ENCODE measurements at places on chromosomes 12 and 14.

GRCh38 chr12:114885501-114885900 lies 201.5 kb upstream of the TBX3 start:
- no peak for DNase-seq

GRCh38 chr14:95727056-95727700 lies 13.3 kb upstream of the TCL1A start:
- DNase-seq, result no peak

GRCh38 chr12:5428332-5429221 lies 3.3 kb upstream of the NTF3 start:
- peak; percentile 74 for DNase-seq

- DNase-seq, result no peak
Observed at GRCh38 chr14:63283884-63284248, 34.9 kb downstream of the GPHB5 start.

GRCh38 chr14:59177262-59177661 lies 11.2 kb upstream of the DAAM1 start:
- peak; percentile 95 for DNase-seq

DNA sequence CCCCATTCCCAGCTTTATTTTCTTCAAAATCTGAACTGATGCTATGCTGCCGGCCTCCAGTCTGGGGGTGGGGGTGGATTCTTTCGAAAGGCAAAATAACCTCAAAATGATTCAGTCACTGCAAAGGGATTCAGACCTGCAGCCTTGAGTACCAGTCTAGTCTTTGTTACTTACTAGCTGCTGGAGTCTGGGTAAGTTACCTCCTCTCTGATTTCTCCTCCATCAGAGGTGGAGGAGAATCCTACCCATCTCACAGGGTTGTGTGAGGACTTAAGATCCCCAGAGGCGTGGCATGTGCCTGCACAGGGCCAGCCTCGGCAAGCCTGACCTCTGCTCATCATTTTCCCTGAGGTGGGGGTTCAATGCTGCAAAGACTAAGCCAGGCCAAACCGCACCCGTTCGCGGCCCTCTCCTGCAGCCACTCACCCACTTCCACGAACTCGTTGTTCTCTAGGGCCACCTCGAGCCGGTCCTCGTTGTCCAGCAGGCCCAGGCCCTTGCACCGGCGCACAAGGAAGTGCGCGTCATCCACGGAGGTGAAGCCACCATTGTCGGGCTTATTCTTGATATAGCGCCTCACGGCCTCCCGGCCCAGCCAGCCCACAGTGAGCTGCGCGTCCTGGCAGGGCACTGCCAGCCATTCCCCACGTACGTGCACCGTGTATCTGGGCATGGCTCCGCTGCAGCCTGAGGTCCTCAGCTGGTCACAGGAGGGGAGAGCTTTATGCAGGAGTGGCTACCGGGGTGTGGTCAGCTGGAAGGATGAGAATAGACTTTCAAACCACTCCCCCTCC lies 709 bp downstream of the HAL start:
- no peak for DNase-seq

- no peak for DNase-seq
Observed at GRCh38 chr12:46304070-46304469, 35.2 kb upstream of the SLC38A1 start.

- no peak for DNase-seq
Observed at GRCh38 chr12:74900232-74900631, 309.4 kb downstream of the KCNC2 start.

GRCh38 chr14:42633504-42634095 lies 1026.9 kb downstream of the LRFN5 start:
- DNase-seq, result no peak

DNA sequence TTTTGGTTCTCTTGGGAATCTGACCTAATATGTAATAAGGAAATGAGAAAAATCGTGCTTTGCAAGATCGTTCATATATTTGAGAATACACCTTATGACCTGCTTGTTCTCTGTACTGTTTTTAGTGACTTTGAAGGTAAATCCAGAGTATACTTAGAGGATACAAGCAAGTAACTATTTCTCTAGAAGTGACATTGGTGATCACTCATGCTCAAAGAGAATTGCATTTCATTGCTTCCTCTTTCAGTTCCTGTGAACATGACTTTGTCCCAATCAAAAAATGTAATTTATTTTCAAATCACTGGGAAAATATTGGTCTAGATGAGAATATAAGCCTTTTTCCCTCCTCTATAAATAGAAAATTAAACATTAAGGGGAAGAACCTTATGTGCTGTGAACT lies 2.7 kb downstream of the KTN1 start:
- DNase-seq, result no peak

DNA sequence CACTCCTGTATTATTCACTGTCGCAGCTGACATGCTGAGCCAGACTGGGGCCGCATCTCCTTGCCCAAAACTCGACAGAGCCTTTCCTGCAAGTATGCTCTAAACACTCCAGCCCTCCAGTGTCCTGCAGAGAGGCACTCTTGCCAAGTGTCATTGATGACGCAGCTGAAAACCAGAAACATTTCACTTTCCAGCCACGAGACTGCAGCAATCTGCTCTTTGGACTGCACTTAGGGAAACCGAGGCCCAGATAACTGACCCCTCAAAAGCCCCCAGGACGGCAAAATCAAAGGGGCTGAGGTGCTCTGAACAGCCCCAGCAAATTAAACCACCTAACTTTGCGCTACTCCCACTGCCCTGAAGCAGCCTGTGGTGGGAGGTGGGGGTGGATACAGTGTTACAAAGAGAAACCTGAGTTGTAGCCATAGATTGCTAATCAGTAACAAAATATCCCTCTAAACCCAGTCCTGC lies 2.6 kb downstream of the CCDC85C start:
- no peak for DNase-seq

DNA sequence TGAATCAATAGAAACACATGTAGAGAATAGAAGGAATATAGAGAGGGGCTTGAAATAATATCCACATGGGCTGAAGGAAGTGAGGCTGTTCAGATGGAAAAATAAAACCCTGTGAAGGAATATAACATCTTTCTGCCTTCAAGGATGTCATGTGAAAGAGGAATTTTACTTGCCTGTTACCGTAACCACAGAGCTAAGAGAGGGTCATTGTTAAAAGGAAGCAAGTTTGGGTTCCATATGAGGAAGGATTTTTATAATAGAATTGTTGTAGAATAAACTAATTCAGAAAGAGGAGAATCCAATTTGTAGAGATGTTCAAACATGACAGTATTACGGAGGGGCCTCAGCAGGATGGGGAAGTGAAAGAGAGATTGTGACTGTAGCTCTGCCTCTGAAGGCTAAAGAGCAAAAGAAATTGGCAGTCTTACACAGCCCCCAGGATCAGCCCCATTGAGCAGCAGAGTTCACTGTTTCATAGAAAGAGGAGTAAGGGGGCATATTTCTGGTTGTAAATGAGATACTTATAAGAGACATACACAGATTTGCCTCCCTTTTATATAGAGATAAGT lies 41.8 kb upstream of the PTPRR start:
- no peak for DNase-seq

DNA sequence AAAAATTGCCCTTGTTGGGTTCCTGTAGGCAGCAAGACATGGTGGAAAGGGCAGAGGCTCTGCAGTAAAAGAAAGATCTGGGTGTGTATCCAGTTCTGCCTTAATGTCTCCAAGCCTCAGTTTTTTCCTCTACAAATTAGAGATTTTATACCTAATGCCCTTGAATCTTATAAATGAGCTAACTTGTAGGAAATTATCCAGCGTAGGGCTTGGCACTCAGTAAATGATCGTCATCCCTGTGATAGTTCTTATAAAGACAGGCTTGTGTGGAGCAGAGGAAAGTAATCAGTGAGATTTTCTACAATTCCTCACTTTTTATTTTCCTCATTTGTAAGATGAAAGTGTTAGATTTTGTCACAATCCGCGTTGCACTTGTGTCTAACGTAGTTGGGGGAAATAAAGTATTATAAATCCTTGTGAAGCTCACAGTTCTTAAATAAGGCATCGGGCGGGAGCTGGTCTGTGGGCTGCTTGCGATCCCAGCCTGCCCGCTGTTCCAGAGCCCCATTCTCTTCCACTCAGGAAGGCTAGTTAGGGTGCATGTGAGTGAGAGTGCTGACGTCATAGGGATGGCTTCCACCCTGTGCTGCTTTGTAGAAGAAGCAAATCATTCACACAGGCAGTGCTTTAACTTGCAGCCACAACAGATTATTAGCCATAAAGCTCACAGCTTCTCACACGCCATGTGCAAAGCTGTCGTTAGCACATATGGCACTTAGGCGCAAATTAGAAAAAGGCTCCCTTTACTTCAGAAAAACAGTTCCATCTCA lies 87.6 kb downstream of the EML1 start:
- no peak for DNase-seq
